ENCODE measurements at places on chromosomes 5 and 9.

GRCh38 chr5:97844797-97845196 lies 661.8 kb upstream of the RIOK2 start:
- no peak for DNase-seq

- no peak for DNase-seq
Observed at GRCh38 chr5:42721484-42721883, 35.1 kb upstream of the CCDC152 start.

- DNase-seq = no peak
Observed at GRCh38 chr5:122420537-122421236, 108.7 kb downstream of the SNCAIP start.

DNA sequence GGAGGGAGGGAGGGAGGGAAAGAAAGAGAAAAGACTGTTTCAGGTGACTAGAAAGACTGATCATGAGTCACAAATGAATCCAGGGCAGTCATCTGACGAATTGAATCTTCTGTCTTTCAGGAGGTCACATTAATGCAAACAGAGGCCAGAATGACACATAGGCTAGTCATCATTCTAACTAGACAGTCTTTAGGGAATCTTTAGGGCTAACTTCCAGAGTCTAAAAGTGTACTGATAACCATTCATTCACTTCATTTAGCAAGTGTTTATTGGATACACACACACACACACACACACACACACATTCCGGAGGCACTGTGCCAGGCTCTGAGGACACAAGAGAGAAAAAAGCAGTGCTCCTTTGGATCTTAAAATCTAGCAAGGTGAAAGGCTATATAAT lies 156.7 kb downstream of the EBF1 start:
- DNase-seq = no peak

DNA sequence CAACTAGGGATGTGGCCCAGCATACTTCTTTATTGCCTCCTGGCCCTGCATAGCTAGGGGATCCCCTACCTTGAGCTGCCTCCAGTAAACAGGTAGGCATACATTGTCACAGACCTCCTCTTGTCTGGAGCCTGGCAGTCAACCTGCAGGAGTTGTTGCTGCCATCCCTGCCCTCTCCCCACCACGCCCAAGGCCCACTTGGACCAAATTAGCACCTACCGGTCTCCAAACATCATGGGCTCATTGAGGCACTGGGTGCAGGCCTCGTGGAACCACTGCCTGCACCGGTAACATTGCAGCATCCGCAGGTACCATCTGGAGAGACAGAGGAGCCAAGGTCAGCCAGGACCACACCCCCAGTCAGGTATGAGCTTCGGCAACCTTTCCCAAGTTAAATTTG lies 10.3 kb downstream of the PHF19 start:
- no peak for DNase-seq

DNA sequence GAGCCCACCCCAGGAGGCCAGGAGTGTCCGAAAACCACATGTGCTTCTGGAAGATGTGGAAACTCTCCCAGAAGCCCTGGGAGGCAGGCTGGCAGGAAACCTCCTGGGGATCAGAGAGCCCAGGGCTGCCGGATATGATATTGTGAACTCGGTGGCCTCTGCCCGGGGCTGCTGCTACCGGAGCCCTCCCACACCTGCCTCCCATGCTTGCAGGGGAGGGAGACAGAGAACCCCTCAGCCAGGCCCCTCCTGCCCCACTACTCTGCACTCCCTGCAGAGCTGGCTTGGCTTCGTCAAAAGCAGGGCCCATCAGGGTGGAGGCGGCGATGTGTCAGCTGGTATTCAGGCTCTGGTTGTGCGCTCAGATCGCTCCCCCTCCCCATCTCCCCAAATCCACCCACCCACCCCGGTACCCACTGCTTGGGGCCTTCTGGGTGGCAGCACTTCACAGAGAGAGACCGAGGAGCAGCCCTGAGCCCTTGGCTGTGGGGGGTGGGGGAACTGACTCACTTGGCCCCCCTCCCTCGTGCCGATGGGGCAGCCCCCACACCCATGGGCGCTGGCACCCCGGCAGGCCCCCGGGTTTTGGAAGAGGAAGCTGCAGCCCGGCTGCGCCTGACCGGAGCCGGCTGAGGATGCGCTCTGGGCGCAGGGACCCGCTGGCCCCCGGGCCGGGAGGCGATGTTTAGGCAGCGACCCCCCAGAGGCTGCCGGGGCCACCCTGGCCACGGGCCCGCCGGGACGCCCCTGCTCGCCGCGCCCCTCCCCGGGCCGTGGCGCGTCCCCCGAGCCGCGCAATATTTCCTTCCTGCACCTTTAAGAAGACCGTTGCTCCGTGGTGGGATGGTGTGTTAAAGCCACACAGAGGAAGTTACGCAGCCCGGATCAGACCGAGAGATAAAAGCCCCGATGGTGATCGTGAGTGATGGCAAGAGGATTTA lies 786 bp upstream of the NTNG2 start:
- DNase-seq = peak; percentile 58

GRCh38 chr9:128078504-128079434 lies 10.7 kb downstream of the SLC25A25 start:
- no peak for DNase-seq

DNA sequence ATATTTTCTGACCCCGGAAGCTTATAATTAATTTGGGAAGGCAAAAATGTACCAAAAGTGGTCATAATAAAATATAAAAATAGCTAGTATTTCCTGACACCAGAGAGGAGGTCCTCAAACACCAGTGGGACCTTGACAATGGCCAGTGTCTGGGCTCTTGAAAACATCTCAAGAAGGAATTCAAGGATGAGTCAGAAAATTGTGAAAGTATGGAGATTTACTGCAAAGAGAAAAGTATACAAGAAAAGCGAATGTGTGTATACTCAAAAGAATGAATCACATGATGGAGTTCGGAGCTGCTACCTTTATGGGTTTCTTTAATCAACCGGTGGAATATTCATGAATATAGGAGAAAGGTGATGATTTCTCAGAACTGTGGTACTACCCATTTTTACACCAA lies 1709.0 kb upstream of the WWC1 start:
- DNase-seq = no peak

GRCh38 chr5:35771839-35772238 lies 84.9 kb upstream of the IL7R start:
- DNase-seq = no peak

DNA sequence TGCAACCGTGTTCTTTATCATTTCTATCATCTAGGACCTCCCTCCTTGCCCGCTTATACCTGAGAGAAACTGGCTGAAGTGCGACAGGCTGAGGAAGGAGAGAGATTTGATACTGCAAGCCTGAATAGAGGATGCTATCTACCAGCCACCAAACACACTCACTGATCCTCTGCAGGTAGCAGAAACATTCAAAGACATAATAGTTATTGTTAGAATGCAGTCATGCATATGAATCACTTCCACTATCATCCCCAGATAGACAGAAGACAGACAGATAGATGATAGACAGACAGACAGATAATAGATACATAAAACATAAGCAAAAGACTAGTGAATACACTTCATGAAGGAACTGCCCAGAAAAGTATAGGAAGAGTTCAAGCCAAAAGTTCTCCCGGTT lies 32.9 kb downstream of the FAM81B start:
- DNase-seq = no peak

GRCh38 chr9:107439991-107440456 lies 49.5 kb downstream of the KLF4 start:
- no peak for DNase-seq

DNA sequence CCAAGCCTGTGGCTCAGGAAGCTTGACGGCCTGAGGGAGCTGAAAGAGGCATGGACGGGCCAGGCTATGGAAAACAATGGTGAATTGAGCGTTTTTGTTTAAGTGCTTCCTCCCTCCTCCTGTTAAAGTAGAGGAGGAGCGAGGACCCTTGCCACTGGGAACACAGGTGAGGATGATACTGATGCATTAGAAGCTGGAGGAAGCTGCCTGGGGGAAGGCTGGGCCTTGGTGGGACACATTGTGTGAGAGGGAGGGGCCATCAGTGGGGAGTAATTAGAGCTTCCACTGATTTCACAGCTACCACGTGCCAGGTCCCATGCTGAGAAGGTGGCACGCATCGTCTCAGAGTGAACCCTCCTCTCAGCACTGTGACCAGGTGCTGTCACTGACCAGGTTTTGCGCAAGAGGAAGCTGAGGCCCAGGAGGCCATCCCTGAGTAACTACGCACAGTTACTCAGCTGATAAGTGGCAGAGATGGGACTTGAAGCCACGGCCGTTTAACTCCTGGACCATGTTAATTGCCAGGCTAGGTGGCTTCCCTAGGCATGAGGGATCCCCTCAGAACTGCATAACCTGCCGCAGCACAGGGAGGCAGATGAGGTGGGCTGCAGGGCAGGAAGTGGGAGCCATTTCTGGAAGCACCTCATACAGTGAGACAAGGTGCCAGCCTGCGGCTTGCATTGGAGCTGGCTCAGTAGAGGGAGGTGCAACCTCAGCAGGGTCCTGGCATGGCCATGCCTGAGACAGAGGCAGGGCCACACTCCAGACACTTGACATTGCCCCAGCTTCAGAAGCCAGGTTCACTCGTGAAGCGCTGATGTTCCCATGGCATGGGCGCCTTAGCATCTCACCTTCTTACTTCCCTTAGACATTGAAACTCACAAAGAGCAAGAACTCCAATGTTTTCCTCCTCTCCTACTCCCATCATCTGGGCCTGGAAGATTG lies 195.3 kb upstream of the MVB12B start:
- no peak for DNase-seq

DNA sequence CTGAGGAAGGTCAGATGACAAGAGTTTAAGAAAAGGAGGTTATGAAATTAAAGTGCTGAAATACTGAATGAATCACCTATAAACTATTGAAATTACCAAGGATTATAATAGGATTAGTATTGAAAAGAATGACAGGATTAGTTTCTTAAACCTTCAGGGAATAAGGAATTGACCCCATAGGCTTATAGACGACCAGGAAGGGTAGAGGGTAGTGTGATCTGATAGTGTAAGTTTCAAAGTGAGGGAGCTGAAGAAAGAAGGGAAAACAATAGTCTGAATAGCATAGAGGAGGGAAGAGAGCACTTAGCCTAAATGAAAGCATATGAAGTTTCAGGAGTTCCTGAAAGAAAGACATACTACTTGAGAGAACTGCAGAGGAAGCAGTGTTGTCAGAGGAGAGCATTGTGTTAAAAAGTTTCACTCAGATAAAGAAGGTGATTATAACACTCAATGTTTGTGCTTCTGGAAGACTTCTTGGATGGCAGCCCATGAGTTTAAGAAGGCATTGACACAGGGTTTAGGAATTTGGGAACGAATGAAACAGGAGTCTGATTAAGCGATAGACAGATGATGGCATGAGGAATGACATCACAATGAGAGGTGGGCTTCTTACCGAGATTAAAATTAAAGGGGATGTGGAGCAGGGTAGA lies 557.9 kb upstream of the GRAMD2B start:
- DNase-seq = no peak

DNA sequence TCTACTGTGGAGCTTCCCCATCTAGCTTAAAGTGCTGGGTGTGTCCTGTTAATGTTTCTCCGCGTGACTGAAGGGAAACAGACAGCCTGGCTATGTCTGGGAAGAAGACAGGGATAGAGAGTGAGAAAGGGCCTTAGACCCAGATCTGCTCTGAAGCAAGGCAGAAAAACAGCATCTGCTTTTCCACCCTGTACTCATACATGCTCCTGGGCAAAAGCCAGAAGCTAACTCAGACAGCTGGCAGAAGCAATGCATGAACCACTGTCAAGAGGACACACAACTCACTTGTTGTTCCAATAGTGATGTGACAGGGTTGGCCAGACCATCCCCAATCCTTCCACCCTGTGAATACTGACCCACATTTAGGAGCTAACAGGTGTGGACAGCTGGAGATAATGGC lies 63.3 kb downstream of the DPYSL3 start:
- no peak for DNase-seq

GRCh38 chr5:153584960-153585359 lies 94.5 kb downstream of the GRIA1 start:
- no peak for DNase-seq

DNA sequence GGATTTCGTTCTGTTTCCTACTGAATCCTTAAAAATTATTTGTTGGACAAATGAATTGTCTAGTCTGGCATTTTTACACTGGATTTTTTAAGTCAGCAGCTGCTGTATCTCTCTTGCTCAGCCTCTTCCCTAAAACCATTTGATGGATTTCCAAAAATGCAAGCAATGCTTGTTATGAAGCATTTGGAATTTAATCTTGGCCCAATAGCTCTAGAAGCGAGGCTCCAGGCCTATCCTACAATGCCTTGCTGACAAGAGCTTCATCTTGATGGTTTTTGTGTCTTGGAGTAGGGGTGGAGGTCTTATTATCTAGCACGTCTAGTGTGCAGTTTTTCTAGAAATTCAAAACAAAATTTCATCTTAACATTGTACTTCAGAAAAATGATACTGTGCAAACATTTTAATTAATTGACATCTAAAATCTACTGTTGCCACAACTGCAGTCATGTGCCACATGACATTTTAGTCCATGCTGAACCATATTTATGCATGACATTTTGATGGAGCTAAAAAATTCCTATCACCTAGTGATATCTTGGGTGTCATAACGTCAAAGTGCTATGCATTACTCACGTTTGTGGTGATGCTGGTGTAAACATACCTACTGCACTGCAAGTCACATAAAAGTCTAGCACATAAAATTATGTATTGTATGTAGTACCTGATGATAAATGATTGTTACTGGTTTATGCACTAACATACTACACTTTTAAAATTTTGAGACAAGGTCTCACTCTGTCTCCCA lies 5.9 kb upstream of the RAD23B start:
- no peak for DNase-seq

- no peak for DNase-seq
Observed at GRCh38 chr9:109776391-109776790, 3.6 kb upstream of the PALM2AKAP2 start.

- DNase-seq = no peak
Observed at GRCh38 chr9:110116543-110116885, 91.4 kb downstream of the C9orf152 start.

GRCh38 chr9:127232833-127233549 lies 31.6 kb upstream of the GARNL3 start:
- no peak for DNase-seq

DNA sequence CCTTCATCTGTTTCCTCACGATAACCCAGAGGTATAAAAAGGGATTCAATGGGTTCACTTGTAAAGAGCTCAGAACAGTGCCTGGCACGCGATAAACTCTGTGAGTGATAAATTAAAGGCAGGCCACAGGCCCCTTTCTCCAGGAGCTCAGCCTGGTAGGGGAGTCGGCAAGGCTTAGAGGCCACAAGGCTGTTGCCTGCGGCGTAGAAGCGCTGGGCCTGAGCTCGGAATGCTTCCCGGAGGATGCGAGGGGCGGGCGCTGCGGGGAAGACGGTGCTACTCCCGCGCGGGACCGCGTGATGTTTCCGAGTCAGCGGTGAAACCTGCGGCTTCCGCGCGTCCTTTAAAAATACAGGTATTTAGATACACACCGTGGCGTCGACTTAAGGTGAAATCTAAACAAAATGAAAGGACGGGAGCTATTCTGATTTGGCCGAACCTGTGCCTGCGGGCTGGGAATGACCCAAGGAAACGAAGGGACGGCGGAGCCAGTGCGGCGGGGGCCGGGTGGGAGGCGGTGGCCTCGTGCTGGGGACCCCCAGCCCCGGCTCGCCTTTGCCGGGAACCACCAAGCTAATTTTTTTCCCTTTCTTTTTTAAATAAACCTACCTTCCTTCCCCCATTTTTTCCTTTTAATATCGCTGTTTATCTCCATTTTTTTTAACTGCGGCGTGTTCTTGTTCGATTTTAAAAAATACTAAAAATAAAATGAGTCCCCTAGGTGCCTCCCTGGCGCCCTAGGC lies 6.2 kb downstream of the NKX2-5 start:
- DNase-seq = peak; percentile 65

All from retina (tissue), 1 donor.